ENCODE measurements at places on chromosomes 2 and 18. TPM values are rescaled to one million over a fixed set of nuclear protein-coding genes. Genes with fewer than 3 reads are reported as not detected.
A peak's percentile ranks its signal among the peaks of the same experiment; 100 is the strongest.

AAMP gene
- total RNA-seq, result 62.7 TPM

NOSTRIN gene
- not detected for total RNA-seq

- no peak for DNase-seq
These were observed 414.6 kb downstream of the TMEM182 start for GRCh38 chr2:103176294-103176915.

GRCh38 chr2:103164748-103165147 lies 402.9 kb downstream of the TMEM182 start:
- DNase-seq, result no peak

- DNase-seq, result peak; percentile 10
These were observed 73.0 kb downstream of the COMMD1 start for GRCh38 chr2:61978522-61978921.

ALPG gene
- not detected for total RNA-seq

DNA sequence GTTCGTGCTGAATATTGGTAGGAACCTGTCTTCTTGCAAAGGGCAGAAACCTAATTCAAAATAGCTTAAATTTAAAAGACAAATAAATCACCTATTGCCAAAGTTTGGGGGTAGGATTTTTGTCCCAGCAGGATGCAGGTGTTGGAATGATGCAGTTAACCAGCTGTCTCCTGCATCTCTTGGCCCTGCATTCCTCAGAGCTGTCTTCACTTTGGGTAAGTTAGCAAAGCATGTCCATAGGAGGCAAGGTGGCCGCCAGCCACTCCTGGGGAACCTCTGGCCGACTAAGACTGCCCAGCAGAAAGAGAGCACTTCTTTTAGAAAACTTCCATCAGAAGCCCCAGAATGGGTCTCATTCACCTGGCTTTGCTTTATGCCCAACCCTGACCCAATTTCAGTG lies 20.5 kb upstream of the NYAP2 start:
- no peak for DNase-seq

ANKRD30BL gene
- total RNA-seq, result not detected

LYPD1 gene
- total RNA-seq, result 0.22 TPM

DNA sequence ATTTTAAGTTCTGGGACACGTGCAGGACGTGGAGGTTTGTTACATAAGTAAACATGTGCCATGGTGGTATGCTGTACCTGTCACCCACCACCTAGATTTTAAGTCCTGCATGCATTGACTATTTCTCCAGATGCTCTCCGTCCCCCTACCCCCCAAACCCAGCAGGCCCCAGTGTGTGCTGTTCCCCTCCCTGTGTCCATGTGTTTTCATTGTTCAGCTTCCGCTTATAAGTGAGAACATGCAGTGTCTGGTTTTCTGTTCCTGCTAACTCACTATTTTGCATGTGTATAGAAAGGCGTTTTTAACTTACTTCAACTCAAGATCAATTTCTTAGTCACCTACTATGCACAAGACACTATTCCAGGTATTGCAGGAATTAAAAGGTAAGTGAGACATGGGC lies 128.0 kb downstream of the PLCL1 start:
- no peak for DNase-seq

- no peak for DNase-seq
These were observed 780.0 kb downstream of the CNTNAP5 start for GRCh38 chr2:124805060-124805459.

DNA sequence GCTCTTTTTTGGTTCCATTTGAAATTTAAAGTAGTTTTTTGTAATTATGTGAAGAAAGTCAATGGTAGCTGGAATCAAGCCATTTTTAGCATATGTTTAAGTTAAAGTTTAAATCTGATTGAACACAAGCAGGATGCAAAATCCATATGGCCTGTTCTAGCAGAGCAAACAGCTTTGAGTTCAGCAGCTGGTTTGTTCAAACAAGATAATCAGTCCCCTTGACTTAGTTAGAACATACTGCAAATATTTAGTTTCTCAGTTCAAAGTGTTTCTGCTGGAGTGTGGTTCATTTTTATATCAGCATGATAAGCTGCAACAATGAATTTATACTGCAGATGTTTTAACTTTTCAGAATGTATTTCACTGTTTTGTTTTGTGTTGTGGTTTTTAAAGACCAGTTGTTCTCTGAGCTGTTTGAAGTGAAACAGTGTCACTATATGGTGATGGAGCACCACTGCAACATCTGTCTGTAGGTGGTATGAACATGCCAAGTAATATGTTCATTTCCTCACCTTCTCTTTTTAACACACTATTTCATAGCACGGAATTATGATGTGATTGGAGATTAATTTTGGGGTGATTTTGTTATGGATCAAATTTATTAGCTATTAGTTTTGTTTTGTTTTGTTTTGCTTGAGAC lies 125.3 kb downstream of the COL4A4 start:
- DNase-seq, result no peak

DNA sequence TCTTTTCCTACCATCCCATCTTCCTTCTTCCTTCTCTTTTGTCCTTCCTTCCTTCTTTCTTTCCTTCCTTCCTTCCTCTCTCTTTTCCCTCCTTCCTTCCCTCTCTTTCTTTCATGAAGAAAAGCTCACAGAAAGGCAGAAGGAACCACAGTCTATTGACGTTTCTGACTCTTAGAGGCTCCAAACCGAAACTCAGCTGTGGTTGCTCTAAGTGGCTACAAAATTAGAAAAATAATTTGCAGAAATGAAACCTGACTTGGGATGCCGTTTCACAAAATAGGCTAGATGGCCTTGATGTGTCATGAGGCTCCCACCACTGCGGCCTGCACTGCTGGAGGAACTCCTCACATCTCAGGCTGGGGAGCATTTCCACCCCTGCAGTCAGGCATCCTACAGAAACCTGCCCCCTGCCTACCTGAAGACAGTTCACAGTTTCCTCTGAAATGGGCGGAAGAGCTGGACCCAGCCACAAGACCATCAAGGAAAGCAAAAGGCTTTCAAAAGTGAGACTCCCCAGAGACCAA lies 165.6 kb downstream of the SMAD7 start:
- peak; percentile 86 for DNase-seq

DNA sequence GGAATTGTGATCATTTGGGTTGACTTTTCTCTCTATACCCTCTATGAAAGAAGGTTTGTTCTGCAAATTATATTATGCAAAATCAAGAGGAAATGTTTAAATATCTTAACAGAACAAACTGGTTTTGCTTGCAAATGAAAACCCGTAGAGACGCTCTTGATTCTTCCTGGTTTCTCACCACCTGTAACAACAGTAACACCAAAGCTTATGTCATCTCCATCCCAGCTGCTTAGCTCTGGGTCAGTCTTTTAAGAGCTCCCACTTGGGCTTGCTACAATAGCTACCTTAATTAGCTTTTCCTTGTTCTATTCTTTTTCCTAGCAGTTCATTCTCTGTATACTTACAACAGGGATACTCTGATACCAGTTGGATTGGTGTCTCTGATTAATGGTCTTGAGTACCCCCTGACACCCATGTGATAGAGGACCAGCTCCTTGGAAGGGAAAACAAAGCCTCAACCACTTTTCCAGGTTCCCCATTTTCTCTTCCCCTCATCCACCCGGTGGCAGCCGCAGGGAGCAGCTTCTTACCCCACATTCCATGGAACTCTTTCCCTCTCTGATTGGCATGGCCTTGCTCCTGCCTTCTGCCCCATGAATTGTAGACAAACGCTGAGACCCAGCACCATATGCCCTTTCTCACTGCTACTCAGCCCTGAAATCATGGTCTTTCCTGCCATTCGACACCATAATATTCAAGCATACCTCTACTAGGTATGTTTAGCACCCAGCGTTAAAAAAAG lies 27.7 kb downstream of the TMEM182 start:
- DNase-seq, result no peak

UGT1A5 gene
- total RNA-seq, result not detected

DNA sequence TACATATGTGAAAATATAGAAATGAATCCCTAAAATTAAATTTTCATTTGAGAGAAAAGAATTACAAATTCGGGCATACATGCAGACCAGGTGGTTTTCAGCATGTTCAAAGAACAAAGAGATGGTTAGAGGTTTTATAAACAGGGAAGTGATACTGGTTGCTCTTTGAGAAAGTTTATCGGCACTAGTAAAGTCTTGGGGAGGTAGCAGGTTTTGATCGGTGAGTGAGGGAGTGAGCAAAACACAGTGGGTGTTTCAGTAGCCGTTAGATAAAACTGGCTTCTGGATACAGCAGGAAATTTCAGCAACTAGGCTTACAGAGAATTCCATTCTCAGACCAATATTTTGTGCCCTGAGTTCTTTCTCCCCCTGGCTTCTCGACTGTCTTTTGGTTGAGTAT lies 51.1 kb downstream of the DSC3 start:
- DNase-seq, result no peak

UCN gene
- total RNA-seq, result 3.6 TPM

GATA6 gene
- total RNA-seq, result not detected

LYG1 gene
- total RNA-seq, result 3.0 TPM

- DNase-seq, result no peak
These were observed 87.8 kb upstream of the ASB18 start for GRCh38 chr2:236351966-236352525.

IWS1 gene
- total RNA-seq, result 49.6 TPM

- DNase-seq, result no peak
These were observed 2.0 kb upstream of the ECEL1 start for GRCh38 chr2:232489516-232490220.

DNA sequence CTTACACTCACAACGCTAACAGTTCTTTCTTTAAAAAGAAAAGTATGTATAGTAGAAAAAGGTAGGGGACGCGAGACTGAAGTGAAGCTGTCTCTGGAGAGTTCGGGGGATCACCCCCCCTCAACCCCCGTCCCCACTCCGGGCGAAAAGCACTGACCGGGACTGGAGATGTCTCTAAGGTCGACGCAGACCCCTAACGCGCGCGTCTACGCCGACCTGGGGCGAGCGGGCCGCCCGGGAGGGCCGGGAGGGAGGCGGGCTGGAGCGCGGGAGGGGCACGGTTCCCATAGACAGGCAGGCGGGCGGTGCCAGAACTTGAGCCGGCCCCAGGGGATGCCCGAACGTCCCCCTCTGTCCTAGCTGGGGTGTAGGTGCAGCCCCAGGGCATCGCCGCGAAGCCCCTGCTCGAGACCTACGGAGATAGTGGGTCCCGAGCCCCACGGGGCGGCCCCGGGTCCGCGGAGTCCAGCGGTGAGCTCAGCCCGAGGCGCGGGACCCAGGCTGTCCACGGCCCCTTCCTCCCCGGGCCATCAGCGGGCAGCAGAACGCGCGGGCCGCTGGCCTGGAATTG lies 82.2 kb downstream of the CHRNA1 start:
- peak; percentile 61 for DNase-seq

DNA sequence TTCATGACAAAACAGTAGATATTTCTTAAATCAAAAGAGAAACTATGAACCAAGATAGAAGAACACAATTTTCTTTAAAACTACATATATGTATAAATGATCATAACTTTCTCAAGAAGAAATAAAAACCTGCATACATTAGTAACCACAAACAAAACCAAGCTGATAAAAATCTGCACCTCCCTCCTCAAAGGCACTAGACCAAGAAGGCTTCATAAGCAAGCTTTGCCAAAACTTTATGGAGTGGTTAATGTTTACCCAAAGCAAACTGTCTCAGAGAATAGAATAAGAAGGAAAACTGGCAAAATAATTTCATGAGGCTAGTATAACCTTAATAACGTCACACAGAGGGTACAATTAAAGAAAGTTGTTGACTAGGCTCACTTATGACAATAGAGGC lies 138.3 kb downstream of the ZBTB7C start:
- no peak for DNase-seq

DNA sequence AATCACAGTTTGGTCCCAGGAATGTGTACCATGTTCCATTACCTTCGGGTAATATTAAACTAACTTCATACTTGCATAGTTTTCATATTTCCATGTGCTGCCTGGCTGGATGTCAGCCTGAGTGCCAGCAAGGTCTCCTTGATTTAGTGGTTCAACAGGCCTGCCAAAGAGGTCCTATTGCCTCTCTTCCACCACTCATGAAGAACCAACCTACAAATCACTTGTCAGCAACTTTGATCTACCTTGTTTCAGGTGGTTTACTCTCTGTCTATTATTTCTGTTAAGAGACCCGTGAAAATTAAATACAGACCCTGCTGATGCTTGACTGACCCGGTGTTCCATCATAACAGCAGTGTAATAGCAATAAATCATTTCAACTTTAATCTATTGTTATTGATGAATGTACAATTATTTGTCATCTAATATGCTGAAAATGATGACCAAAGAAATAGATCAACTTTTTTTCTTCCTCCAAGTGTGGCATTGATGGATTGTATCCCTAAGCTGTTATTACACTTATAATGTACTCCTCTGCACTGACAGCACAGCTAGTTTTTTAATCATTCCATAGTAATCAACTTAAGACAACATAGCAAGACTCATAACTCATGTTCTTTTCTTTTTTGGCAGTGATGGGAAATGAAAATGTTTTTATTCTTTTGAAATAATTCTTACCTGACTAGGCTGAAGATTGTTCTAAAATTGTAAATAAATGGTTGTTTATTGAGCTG lies 1220.2 kb upstream of the ACVR2A start:
- no peak for DNase-seq

DNA sequence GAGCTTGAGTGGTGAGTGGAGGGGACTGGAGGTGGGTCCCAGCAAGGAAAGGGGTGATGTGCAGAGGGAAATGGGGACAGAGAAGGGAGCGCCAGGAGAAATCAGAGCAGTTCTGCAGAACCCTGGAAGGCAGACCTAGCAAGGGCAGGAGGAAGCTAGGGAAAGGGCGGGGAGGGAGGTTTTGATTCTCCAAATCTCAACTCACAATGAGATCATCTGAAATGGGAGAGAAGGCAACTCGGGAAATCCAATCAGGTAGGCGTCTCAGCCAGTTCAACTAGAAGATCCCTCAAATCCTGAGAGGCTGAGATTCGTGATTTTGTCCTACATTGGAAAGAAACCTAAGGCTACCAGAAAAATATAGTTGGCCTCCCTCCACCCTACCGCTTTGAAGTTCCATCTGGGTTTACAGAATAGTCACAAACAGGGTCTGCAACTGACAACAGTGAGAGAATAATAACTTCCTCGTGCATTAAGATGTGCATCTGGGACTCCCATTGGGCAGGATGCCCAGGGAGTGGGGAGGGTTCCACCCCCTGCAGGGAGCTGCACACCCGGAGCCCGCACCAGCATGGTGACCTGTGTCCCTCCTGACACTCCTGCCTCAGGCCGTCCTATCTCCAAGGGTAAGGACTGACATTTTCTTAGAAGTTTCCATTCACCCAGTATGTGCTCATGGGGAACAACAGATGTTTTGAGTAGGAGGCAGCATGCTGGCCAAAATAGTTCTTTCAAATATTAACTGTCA lies 113.3 kb upstream of the ODC1 start:
- DNase-seq, result no peak

DNA sequence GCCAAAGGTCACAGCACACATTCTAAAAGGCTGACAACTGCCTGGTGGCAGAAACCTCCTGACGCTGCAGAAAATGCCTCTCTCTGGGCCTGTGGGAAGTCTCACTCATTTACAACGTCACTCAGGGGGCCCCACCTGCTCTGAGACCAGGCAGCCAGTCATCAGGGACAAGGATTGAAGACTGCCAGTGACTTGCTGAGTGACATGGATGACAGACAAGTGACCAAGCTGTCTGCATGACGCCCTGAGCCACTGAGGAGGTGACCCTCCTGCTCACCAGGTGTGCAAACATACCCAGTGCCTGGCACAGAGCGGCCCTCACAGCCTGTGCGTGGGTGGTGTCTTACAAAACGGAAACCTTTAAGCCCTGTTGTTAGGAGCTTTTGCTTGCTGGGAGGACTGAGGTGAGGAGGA lies 392.4 kb downstream of the TNS1 start:
- DNase-seq, result no peak
